GM12891 (cell line): ENCODE measurements at places on chromosomes 16 and 17.

GRCh38 chr16:58118801-58119508 is 10.2 kb downstream of the CFAP20 start:
- no peak for DNase-seq

GRCh38 chr17:42002792-42003301 is 14.4 kb downstream of the DNAJC7 start:
- no peak for DNase-seq

DNA sequence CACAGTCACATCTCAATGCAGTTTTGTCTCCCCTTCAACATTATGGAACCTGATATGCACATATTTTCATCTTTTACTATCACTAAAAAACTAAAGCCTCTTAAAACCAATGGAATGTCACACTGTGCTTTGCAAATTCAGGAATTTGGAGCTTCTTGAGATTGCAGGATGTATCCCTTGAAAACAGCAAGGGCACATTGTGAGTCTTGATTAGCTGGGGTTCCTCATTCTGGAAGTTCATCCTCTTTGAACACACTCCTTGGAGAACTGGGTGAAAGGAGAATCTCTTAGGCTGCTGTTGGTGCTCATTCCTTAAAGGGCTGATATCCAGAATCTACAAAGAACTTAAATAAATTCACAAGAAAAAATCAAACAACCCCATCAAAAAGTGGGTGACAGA is 21.1 kb upstream of the MYOCD start:
- no peak for DNase-seq

GRCh38 chr17:9170853-9171252 is 149.5 kb downstream of the NTN1 start:
- no peak for DNase-seq
